ENCODE measurements at places on chromosomes 12 and 14. TPM values are rescaled to one million over a fixed set of nuclear protein-coding genes. Genes with fewer than 3 reads are reported as not detected.

Gene SLC17A8
- total RNA-seq: not detected

Gene HOXC10
- not detected for total RNA-seq

Gene OR6C1
- not detected for total RNA-seq

Gene HOXC9
- not detected for total RNA-seq

Gene ARHGEF40
- total RNA-seq: 0.33 TPM

Gene ALDH1L2
- 4.3 TPM for total RNA-seq

Gene CEBPE
- 0.19 TPM for total RNA-seq

Gene EEA1
- 17.5 TPM for total RNA-seq

All from activated CD4-positive, alpha-beta memory T cell treated with anti-CD3 and anti-CD28 coated beads for 36 hours (primary cell).